ENCODE measurements at places on chromosomes 2 and 18. TPM values are rescaled to one million over a fixed set of nuclear protein-coding genes. Genes with fewer than 3 reads are reported as not detected.

Gene MATN3
- total RNA-seq: 0.26 TPM

Gene CCDC102B
- 1.2 TPM for total RNA-seq

Gene CNGA3
- total RNA-seq: not detected

Gene SCN1A
- not detected for total RNA-seq

DNA sequence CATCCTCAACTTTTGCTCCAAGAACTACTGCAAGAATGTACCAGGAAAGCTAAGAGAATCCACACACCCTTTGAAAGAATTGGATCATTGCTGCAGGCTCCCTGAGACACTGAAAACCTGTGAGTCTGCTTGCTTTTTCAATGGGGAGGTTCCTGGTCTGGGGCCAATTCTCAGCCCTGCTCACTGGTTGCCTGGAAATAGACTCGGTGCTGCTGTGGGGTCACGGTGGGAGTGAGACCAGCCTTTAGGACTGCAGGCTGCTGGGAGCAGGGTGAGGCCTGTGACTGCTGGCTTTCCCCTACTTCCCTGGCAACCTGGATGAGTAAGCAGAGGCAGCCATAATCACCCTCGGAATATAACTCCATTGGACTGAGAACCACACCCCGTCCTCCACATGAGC lies 569.3 kb downstream of the DPP10 start:
- H3K4me3 ChIP-seq: no peak overlapping the region
- H3K27me3 ChIP-seq: no peaks in the 10 kb centered on the region
- no peak for DNase-seq
- no peak overlapping the region for H3K27ac ChIP-seq
- H3K4me1 ChIP-seq: no peaks in the 10 kb centered on the region
- H3K36me3 ChIP-seq: no peaks in the 10 kb centered on the region

GRCh38 chr2:129233751-129234406 lies 745.6 kb upstream of the RAB6C start:
- no peaks in the 10 kb centered on the region for H3K4me1 ChIP-seq
- H3K27ac ChIP-seq: no peak overlapping the region
- no peaks in the 10 kb centered on the region for H3K27me3 ChIP-seq
- H3K36me3 ChIP-seq: no peaks in the 10 kb centered on the region
- DNase-seq: no peak
- H3K4me3 ChIP-seq: no peak overlapping the region

GRCh38 chr2:65277791-65278483 lies 50.3 kb downstream of the ACTR2 start:
- peaks cover 3% of the 10 kb centered on the region for H3K27me3 ChIP-seq
- no peak overlapping the region for H3K4me3 ChIP-seq
- no peak overlapping the region for H3K27ac ChIP-seq

DNA sequence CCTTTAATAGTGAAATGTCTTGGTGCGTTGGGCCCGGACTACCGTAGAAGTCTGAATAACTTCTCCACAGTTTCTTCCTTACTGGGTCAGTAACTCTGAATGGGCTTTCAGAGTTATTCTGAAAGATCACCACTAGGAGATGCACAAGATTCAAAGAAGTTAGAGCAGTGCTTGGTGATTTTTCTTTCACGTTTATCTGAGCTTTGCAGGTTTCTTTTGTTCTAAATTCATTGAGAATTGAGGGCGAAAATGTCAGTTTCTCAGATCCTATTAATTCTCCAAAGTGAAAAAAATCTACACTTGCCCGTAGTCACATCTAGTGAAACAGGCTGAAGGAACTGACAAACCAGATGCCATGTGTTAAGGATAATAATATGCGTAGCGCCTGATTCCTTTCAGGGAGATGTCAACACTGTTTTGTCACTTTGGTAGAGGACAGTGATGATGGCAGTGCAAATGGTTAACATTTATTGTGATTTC lies 70.1 kb downstream of the QPCT start:
- no peak overlapping the region for H3K4me3 ChIP-seq
- H3K36me3 ChIP-seq: no peaks in the 10 kb centered on the region
- DNase-seq: no peak
- no peak overlapping the region for H3K27ac ChIP-seq
- no peaks in the 10 kb centered on the region for H3K27me3 ChIP-seq
- peaks cover 5% of the 10 kb centered on the region for H3K4me1 ChIP-seq

Data from gastrocnemius medialis (tissue), 4 donors.